SW480 (cell line): ENCODE measurements at places on chromosomes 6 and 20.

DNA sequence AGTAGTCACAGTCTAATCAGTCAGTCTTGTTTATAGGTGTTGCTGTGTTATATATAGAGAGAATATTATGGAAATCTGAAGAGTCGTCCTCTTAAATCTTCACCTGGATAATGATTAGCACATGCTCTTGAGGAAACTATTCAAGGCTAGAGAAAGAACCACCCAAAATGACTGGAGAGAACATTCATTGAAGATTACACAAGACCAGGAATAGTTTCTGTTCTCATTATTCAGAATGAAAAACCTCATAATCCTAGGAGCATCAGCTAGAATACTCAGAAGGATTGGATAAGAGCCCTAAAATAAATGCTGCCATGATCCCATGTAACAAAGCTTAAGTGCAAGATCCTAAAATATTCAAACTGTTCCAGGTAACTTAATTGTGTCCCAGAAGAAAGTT is 278.2 kb upstream of the PREP start:
- DNase-seq, result no peak

DNA sequence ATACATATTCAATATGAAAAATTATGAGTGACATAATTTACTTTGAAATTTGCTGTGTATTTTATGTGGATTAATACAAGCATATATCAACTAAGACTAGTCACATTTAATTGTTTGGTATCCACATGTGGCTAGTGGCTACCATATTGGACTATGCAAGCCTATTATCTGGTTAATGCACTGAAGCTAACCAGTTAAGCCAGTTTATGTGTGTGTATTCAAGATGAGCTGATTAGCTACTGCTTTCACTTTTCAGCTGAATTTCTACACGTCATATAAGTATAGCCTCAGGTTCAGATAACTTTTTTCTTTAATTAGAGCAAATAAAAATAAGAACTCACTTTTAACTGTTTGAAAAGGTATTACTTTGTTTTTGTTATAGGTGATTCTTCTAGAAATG is 903.7 kb downstream of the TFAP2A start:
- DNase-seq, result no peak

- no peak for DNase-seq
These were observed 465.9 kb downstream of the KIF16B start for GRCh38 chr20:16107172-16107870.

DNA sequence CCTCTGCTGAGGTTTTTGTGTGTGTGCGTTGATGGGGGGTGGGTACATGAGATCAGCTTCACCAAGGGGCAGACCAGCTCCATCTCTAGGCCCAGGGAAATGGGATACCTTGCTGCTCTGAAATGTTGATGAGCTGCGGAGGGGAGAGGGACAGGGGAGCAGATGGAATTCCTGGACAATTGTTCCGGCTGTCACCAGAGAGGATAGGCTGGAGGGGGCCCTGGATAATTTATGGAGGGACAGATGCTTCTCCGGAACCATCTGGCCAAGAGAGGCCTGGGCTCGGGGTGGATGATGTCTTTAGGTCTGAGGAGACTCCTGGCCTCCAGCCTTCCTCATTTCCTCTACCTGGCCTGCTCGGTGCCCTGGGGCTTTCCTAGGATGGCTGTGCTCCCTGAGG is 1.9 kb upstream of the TJAP1 start:
- DNase-seq, result no peak

GRCh38 chr6:167129562-167129961 is 6.7 kb downstream of the CCR6 start:
- no peak for DNase-seq

- DNase-seq, result no peak
These were observed 91.4 kb downstream of the CEBPB start for GRCh38 chr20:50281831-50282591.

DNA sequence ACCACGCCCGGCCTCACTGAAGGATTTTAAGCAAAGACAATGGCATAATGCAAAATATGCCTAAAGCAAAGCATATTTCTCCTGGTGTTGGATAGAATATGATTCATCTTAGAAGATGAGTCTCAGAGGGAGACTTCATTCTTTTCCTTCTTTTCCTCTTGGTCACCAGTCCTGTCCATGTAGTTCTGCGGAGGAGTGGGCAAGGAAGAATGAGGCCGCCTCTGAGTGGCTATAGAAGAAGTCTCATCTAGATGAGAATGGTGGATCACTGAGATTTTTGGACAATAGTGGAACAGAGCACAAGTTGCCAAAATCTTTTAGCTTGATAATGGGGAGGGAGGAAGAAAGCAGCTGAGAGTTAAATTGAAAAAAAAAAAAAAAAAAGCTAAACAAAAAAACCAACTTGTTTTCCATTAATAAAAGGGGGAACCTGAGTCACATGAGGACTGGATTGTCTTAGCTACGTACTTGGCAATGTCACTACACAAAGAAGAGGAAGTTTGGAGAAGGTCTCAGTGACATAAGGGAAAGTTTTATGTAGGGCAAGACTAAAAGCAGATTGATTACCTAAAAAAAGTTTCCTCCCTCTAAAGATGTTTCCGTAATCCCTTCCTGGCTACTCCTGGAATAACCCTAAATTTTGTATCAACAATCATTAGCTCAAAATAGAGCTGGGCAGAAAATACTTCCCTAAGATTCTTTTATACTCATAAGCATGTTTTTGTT is 6.0 kb downstream of the CD83 start:
- no peak for DNase-seq

DNA sequence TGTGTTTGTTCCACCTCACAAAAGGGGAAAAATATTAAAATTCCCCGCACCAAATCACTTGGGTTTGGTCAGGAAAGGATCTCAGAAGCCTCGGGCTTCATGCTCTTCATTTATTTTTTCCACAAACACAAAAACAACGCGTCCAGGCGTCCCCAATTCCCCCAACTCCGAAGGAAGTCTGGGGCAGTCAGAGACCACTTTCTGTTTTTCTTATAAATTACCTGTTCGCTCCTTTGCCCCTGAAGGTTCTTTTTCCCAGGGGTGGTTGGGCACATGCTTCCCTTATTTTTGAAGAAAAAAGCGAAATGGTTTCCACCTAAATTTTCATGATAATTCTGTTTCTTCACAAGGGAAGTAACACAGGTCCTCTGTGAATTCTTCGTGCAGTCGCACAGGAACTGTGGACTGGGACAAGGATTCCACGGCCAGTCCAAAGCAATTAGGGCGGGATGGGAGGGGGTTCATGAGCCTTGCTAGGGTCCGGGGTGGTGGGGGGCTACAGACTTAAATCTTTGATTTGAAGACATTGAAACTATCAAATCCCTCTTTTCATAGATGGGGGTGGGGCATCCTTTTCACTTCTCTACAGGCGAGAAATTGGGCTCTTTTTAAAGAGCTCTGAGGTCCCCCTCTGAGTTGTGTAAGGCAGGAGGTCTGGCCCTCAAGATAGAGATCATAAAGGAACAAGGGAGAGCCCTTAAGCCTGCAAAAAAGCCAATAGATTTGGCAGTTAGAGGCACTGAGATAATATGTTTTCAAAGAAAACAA is 30.5 kb upstream of the HFE start:
- DNase-seq, result no peak

- no peak for DNase-seq
These were observed 4.4 kb downstream of the NKAIN4 start for GRCh38 chr20:63249891-63250290.
